ENCODE measurements at places on chromosomes 1 and 21.

DNA sequence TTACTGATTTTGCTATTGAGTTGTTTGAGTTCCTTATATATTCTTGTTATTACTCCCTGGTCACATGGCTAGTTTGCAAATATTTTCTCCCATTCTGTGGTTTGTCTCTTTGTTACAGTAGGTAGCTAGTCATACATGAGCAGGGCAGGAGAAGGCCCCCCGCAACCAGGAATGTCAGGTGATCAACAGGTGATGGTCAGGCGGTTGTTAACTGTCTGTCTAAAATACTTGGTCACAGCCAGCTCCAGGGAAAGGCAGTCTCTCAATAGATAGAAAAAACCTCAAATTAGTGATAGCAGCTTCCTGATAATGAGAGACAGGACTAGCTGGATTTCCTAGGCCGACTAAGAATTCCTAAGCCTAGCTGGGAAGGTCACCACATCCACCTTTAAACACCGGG is 217.9 kb downstream of the RHOU start:
- DNase-seq: no peak

DNA sequence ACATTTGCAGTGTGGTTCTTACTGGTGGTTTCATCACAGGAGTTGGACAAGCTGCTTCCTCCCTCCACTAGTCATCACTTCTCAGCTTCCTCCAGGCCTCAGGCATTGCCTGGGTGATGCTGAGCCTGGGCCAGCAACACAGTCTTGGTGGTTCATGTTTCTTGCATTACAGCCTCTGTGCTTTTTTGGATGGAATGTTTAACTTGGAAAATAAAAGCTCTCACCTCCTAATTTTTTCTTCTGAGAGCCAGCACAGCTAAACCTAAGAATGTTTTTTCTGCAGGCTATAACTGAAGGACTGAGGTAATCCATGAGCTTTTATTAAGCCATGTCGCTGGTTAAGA is 66.1 kb upstream of the RHOU start:
- no peak for DNase-seq

GRCh38 chr1:147225193-147225730 is at the start of gene FMO5:
Gene FMO5, minus strand, starts transcription at chr1:147225339. Its CDS starts 310 bp downstream, at chr1:147225029.
- peak; percentile 60 for DNase-seq

GRCh38 chr21:46173573-46173972 is 10.7 kb downstream of the SPATC1L start:
- DNase-seq: no peak

- no peak for DNase-seq
Measured at GRCh38 chr1:231187571-231187970, 25.7 kb downstream of the TRIM67 start.

DNA sequence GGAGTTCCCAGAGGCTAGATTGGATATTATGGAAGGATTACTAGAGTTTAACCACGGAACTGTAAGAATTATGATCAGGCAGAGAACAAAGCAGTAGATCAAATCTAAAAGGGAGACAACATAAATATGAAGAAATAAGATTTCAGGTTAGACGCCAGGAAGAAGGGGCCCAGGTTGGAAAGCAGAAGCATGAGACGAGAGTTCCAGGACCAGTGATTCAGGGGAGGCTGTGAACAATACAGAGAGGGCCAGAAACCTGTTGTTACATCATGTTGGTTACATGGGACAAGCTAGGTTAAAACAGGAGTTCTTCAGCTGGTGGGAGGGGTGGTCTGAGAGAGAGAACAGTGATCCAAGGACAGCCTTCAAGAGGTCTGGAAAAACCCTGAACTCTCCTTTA is 128.4 kb upstream of the MROH9 start:
- DNase-seq: no peak

GRCh38 chr1:212760126-212760823 is 31.3 kb downstream of the NSL1 start:
- DNase-seq: peak; percentile 61

DNA sequence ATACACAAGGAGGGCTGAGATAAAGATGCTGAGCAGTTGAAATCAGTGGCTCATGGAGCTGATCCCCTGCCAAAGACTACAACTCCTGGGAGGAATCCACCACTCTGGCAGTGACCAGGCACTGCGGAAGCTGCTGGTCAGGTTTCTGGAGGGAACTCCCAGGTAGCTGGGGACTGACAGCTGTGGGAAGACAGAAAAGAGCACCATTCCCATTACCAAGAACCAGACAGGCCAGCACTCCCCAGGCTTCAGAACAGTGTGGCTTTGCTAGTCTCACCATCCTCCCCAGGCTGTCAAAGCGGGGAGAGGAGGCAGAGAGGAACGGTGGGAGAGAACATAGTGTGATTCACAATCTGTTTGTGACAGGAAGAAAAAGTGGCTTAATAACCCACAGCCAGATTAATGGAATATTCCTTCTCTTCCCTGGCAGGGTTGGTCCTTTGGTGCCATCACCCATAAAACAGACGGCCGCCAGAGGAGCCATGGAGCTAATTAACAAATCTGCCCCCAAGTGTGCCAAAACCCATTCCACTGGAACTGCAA is 92.1 kb downstream of the MAB21L3 start:
- no peak for DNase-seq

DNA sequence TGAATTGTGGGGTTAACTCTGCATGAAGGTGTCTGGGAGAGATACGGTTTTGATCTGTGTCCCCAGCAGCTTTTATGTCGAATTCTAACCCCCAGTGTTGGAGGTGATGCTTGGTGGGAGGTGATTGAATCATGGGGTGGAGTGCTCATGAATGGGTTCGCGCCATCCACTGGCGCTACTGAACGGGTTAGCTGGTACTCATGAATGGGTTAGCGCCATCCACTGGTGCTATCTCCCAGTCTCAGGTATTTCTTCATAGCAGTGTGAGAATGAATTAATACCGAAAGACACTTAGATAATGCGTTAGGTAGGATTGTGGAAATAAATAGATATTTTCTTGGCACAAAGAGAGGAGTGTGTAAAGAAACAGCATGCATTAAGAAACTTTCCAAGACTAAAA is 32.9 kb upstream of the CLDN8 start:
- DNase-seq: no peak

DNA sequence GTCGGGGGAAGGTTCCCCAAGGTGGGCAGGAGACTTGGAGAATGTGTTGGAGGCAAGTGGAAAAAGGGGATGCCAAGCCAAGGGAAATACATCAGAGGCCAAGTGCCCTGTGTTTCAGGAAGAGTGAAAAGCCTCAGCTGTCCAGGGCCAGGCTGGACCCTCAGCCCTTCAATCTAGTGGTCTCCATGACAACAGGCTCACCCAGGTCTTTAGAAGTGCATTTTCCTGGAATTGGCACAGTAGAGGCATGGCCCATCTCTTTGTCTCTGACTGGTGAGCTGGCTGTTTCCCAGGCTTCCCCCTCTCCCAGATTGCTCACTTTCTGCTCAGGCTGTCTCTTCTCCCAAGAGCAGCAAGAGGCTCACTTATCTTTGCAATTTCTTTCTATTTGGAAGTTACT is 10.4 kb upstream of the RHBG start:
- DNase-seq: no peak
